CD4-positive, alpha-beta T cell treated with Interleukin-15 for 1 hour (primary cell): ENCODE measurements at places on chromosomes 6 and 20.

DNA sequence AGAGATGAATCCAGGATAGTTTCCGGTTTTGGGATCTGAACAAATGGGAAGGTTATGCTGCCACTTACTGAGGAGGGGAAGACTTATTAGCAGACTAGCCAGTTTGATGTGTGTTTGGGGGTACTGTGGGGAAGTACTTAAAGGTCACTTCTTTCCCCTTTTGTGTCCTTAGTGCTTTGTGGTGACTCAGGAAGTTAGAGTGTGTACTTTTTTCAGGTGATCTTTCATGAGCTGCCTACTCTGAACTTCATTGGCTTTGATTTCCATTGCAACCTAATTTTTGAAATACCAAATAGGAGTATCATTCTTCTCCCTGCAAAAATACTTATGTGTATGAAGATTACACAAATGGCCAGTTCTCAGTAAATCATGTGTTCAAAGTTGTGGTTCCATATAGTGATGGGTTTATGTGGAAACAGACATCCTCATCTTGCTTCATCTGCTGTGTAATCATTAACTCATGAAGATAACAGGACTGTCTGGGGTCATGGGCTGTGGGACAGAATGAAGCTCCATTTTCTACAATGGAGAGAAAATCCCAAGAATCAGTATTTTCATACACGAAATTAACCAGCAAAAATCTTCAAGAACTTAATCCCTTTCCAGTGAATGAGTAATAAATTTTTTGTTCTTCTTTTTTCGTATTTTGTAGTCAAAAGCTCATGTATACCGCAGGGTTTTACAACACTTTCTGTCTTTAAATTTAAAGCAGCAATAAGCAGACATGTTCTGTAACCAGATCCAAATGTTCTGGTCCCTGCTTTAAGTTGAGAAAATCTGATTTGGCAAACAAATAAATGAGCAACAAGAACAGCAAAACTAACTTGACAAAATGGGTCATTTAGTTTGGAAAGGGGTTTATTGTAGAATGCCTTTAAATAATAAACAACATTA is 272.2 kb upstream of the FLRT3 start:
- no peak for DNase-seq

DNA sequence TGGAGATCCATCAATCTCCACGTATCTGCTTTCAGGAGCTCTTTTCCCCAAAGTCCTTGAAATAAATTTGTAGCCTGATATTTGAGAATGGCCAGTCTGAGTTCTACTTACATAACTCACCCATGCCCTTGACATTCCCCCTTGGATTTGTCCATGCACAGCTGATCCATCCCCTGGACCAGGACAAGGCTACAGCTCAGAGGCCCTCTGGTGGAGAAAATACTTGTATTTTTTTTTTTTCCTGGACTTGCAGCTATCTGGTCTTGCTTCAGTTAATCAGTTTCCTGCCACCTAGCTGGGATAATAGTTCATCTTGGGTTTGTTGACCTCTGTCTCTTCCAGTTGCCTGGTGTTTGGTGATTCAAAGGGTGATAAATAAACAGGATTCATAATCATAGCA is 467.6 kb downstream of the DHX35 start:
- DNase-seq = no peak

DNA sequence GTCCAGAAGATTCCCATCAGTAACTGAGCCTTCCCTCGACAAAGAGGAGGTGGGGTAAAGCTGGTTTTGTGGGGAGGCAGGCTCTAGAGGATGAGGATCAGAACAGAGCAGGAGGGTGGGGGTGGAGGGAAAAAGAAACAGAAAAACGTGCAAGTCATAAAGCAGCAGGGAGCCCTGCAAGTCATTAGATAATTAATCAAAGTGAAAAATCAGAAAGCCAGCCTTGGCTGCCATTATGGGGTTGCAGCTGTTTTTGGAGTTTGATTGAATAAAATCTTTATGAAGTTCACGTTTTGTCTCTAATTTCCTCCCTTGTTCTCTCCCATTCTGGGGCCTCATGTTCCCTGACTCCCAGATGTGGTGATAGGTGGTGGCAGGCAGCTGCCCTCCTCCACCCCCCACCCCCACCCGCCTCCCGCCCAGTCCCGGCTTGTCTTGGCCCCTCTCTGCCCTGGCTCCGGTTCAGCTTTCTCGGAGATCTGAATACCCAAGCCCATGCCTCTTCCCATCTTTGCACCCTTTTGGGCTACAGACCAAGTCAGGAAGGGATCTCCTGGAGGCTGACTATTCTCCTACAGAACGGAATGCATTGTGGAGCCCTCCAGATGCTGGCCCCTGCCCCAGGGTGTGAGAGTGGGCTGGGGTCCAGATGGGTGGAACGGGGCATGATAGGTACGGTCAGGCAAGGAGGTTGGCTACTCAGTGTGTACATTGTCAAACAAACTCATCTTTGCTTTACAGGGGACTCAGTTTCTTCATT is 141.8 kb downstream of the CDC5L start:
- DNase-seq = no peak

DNA sequence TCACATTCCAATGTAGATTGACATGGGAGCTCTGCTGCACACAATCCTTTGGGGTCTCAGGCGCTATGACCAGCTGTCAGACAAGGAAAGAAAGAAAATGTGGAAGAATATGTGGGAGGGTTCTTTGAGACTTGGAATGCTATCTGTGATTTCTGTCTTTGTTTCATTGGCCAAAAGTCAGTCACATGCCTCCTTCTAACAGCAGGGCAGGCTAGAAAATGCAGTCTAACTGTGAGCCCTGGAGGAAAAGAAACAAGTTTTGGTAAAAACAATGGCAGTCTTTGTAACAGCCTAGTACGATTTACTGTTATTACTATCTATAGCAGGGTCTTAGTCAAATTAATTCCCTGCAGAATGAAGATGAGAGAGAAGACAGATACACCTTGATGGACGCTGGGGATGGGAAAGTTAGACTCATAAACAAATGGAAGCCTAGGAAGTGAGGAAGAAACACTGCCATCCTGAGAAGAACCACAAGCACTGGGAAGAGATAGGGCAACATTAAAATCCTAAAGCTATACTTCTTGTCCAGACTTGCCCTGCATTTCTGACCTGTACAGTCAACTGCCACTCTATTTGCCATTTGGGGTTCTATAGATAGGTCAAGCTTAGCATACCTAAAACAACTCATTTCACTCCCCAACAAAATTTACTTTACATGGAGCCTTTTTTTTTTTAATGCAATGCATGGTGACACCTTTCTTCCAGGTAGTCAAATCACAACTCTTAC is 833.0 kb downstream of the KIF16B start:
- DNase-seq = no peak

DNA sequence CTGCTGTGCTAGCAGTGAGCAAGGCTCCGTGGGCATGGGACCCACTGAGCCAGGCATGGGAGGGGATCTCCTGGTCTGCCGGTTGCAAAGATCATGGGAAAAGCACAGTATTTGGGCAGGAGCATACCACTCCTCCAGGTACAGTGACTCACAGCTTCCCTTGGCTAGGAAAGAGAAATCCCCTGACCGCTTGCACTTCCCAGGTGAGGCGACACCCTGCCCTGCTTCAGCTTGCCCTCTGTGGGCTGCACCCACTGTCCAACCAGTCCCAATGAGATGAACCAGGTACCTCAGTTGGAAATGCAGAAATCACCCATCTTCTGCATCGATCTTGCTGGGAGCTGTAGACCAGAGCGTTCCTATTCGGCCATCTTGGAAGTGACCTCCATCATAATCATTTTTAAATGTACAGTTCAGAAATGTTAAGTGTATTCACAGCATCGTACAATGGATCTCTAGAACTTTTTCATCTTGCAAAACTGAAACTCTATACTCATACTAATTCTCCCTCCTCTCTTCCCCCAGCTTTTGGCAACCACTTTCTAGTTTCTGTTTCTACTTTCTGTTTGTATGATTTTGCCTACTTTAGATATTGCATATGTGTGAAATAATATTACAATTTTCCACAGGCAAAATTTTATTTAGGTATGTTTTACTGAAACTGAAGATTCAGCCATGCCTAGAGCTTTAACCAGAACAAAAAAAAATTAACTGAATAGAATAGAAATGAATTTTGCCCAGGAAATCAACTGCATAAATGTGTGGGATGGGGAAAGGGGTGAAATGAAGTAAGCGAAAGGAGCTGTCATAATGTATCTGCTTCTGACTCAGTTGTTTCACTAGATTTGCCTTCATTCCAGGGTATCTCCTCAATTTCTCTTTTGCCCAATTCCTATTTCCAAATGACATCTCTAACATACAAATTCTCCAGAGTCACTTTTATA is 100.0 kb downstream of the RWDD2A start:
- no peak for DNase-seq

DNA sequence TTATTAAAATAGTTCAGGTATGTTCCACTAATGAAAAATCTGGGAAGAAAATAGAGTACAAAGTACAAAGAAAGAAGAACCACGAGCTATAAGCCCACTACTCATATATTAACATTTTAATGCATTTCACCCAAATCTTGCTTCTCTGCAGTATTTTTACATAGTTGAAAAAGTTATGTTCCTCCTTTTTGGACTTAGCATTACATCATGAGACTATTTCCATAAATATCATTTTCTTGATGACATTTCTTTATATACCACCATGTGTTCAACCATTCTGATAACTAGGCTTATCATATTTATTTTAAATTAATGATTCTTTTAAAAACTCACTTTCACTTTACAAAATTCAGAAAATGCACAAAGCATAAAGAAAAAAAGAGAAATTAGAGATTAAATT is 3.0 kb downstream of the IPCEF1 start:
- DNase-seq = no peak

DNA sequence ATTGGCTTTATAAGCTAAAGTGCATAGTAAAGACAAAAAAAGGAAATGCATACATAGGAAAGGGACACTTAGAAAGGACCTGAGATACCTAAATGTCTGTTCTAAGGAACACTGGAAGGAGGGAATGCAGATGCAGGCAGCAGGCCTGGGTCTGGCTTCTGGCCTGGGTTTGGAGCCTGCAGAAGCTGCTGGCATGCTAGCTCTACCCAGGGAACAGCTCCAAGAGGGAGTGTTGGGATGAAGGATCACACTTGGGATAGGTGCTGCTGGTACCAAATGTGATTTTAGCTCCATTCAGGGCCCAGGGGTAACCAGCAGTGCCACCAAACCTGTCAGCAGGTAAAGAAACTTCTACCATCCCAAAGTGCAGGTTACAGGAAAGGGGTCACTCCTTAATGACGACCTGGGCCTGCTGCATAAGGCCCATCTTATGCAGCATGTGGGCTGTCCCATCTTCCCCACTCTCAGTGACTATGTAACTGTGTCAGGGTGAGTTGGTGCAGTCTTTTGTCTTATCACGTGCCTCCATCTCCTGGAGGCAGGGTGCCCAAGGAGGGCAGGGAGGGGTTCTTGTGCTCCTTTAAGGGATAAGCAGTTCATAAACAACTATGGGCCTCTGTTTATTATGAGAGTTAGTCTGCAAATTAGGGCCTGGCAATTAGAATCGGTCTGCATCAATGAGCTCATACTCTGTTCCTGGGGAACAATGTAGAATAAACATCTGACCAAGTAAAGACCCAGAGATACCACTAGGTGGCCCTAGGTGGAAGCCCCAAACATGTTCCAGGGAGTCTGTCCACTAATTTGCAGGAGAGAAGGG is 26.9 kb downstream of the DDX27 start:
- no peak for DNase-seq

DNA sequence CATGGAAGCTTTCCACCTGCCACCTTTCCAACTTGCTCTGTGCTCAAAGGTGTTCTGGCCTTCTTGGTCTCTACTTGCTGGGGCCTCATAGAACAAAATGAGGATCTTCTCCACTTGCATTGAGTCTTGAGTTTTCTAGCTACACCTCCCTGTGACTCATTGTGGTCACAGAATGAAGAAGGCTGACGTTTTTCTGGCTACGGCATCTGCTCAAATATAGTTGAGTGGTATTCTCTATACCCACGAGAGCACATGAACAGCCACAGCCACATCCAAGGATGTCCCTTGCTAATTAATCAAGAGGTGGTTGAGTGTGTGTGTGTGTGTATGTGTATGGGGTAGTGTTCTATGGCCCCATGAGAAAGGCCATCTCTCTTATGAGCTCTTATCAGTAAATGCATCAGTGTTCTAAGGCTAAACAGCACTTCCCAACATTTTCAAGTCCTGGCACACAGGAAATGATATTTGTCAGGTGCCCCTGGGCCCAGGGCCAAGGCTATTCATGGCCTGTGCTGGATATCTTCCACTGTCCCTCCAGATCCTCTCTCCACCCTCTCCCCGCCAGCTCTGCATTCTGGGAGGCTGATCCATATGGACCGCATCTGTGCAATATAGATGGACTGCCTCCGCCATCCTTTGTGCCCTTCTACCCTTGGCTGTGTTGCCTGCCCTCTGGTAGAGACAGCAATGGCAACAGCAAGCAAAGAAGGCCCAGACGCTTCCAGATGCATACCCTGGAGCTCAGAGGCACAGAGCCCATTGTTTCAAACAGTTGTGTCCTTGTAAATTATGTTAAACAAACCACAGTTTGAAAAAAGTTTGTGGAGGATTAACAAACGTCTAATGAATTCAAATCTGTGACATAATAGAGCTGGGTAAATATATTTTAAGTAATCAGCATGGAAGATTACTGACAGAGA is 150.2 kb downstream of the LRFN2 start:
- DNase-seq = no peak

- no peak for DNase-seq
These were observed 6.7 kb downstream of the RAET1E start for GRCh38 chr6:149891259-149891658.

DNA sequence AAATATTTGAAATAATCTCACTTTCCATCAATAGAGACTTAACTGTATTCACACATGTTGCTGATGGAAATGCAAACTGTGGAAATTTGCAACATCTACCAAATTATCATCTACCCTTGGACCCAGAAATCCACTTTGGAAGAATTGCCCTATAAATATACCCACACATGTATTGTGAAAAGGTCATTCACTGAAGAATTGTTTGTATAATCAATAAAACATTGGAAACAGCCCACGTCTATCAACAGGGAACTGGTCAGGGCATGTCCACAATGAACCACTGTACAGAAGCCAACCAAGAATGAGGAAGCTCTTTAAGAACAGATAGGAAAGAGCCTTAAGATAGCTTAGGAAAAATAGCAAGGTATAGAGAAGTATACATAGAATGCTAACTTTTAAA is 36.2 kb downstream of the PXDC1 start:
- DNase-seq = no peak

- DNase-seq = peak; percentile 38
These were observed 24.6 kb downstream of the RIPOR2 start for GRCh38 chr6:24910961-24911725.

GRCh38 chr6:30685157-30686008 is 1.1 kb downstream of the PPP1R18 start:
- peak; percentile 30 for DNase-seq

DNA sequence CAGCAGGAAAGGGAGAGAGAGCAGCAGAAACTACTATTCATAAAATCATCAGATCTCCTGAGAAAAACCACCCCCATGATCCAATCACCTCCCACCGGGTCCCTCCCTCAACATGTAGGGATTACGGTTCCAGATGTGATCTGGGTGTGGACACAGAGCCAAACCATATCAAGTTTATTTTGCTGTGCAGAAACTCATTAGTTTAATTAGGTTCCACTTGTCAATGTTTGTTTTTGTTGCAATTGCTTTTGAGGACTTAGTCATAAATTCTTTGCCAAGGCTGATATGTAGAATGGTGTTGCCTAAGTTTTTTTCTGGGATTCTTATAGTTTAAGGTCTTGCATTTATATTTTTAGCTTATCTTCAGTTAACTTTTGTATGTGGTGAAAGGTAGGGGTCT is 422.0 kb upstream of the HS3ST5 start:
- no peak for DNase-seq

- no peak for DNase-seq
These were observed 181.0 kb downstream of the TRIM27 start for GRCh38 chr6:28742668-28743270.
